Chondrocyte (in vitro differentiated cells): ENCODE measurements at places on chromosomes 7 and 10. TPM values are rescaled to one million over a fixed set of nuclear protein-coding genes. Genes with fewer than 3 reads are reported as not detected.

Gene TMEM184A
- total RNA-seq, result 0.07 to 0.22 TPM (median 0.15 TPM) in 3 replicates

Gene FANK1
- total RNA-seq, result 2.5 to 5.1 TPM (median 3.3 TPM) in 3 replicates

DNA sequence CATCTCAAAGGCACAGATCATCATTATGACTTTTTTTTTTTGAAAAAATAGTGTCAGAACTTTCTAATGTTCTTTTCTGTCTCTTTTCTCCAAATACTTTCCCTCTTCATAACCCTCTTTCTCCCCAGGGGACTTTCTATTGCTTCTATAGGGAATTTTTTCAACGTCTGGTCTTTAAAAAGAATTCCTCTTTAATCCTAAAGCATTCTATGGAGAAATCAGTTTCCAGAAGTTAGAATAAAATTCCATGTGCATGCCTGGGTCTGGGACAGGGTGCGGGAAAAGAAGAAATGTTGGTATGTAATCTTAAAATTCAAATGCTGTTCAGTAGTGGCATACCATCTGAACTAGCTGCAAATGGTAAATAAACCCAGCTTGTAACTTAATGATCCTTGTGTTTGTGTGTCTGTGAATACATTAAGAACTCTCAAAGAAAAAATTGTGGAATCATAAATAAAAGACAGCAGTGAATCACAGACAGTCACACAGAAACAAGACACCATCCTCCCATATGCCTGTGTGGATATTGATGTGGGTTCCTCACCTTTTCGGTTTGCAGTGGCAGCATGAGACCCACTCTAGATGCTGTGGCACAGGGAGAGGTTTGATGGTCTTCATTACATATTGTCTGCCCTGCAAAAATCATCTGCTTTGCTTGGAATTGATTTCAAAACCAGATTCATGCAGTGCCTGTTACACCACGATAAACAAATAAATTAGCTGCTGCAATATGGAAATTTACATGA lies 374.7 kb upstream of the NRP1 start:
- DNase-seq, result no peak
- no peak overlapping the region for H3K4me3 ChIP-seq
- H3K36me3 ChIP-seq, result no peaks in the 10 kb centered on the region
- no peaks in the 10 kb centered on the region for H3K27me3 ChIP-seq
- H3K27ac ChIP-seq, result peak overlapping the region; percentile 88

DNA sequence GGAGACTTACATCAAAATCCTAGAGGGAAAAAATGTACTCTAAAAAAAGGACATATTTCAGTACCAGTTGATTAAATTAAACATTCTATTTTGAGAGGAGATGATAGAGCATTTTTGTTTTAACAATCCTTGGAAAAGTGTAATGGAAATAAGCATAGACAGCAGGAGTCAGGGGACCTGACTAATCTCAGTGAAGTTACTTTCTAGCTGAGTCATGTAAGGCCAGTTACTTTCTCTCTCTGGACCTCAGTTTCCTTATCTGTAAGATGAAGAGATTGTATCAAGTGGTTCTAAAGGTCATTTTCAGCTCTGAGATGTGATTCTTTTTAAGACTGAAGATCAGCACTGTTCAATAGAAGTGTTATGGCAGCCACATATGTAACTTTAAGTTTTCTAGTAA lies 44.1 kb downstream of the VTI1A start:
- DNase-seq, result no peak
- no peaks in the 10 kb centered on the region for H3K27me3 ChIP-seq
- H3K4me1 ChIP-seq, result peaks cover 12% of the 10 kb centered on the region
- no peak overlapping the region for H3K4me3 ChIP-seq
- peak overlapping the region; percentile 78 for H3K27ac ChIP-seq
- no peaks in the 10 kb centered on the region for H3K36me3 ChIP-seq

DNA sequence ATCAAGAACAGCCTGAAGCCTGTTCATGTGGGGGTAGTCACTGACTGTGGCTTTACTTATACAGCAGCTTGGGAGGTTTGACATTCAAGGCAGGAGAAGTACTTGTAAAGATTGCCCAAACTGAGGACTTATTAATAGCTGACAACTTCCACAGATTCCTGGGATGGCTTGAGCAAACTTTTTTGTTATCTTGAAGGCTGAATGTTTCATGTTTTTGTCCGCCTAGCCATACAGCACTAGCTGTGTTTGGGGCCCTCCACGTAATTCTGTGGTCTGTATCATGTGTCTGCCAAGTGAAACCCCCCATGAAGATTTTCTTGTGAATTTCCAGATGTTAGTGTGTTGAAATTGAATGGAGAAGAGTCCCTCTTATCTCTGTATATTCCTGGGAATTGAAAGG lies 38.6 kb downstream of the FAS start:
- DNase-seq, result no peak
- H3K4me3 ChIP-seq, result no peak overlapping the region
- H3K27ac ChIP-seq, result no peak overlapping the region
- peaks cover 2% of the 10 kb centered on the region for H3K36me3 ChIP-seq

GRCh38 chr7:15755061-15755460 lies 68.6 kb upstream of the MEOX2 start:
- no peak overlapping the region for H3K4me3 ChIP-seq
- no peaks in the 10 kb centered on the region for H3K36me3 ChIP-seq
- DNase-seq, result no peak
- no peaks in the 10 kb centered on the region for H3K27me3 ChIP-seq
